HT1080 (cell line): ENCODE measurements at places on chromosomes 4 and X. TPM values are rescaled to one million over a fixed set of nuclear protein-coding genes. Genes with fewer than 3 reads are reported as not detected.

Gene P2RY4
- not detected in 2 replicates for total RNA-seq

DNA sequence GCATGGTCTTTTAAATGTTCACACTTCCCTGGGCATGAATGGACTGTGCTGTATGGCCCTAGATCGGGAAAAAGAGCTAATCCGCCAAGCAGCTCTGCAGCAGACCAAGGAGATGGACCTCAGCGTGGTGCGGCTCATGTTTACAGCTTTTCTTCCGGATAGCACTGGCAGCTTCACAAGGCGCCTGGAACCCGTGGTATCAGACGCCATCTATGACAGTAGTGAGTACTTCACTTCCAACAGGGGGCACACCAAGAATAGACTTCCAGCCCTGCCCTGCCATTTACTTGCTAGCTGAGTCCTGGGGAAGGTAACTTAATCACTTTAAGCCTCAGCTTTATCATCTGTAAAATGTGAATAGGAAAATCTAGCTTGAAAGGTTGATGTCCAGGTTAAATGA, 77.7 kb downstream of the NFKB1 start:
- DNase-seq, result no peak

DNA sequence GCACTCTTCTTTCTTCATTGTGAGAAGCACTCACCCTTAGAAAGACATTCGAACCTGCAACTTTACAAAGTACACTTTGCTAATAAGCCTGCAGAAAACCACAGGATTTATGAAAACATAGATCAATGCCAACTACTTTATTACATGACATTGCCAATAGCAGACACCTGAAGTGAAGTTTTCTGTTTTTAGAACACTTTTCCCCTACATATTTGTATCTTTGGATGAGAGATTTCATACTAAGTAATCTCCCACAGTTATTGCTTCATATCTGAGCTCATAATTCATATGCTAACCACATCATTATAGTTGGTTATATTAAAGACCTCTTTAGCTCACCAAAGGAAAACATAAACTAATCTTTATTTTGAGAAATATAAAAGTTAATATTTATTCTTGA, 276.5 kb upstream of the CTSO start:
- no peak for DNase-seq

- DNase-seq, result no peak
Observed at GRCh38 chrX:155086202-155086840, 15.0 kb downstream of the BRCC3 start.

GRCh38 chr4:128722911-128723310, 86.6 kb upstream of the JADE1 start:
- no peak for DNase-seq

- no peak for DNase-seq
Observed at GRCh38 chrX:21960569-21961541, 20.3 kb downstream of the SMS start.

- peak; percentile 80 for DNase-seq
Observed at GRCh38 chr4:12852338-12853307, 631.5 kb downstream of the RAB28 start.
